ENCODE measurements at places on chromosomes 4 and X.

DNA sequence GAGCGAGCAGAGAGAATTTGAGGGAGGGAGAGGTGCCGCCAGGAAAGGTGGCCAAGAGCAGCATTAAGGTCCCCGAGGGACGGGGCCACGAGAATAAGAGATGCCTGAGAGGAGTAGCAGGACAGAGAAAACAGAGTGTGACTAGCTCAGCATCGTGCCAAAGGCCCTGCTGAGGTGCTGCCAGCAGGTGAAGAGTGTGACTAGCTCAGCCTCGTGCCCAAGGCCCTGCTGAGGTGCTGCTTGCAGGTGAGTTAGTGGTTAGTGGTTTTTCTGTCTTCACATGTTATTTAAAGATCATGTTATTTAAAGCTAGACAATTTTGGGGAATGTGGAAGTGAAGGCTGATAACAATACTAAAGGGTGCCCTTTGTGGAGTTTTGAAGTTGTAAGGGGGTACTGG is 464.5 kb upstream of the FAT1 start:
- DNase-seq, result no peak

DNA sequence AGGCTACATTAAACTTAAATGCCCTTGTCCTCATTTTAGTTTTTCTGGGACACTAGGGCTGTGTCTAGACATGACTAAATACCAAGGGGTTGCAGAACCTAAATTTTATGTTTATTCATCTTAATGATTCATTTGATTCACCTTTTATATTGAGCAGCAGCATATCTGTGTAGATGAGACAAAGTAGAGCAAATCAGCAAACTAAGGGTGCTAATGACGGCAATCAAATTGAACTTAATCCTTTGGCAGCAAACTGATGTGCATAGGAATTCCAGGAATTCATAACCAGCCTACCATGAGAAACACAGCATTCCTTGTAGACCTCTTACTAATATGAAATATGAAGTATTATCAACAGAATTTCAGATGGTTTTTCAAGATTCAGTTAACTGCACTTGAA is 25.1 kb downstream of the EPHA5 start:
- peak; percentile 68 for DNase-seq

GRCh38 chr4:79964400-79965211 is 108.4 kb downstream of the ANTXR2 start:
- no peak for DNase-seq

DNA sequence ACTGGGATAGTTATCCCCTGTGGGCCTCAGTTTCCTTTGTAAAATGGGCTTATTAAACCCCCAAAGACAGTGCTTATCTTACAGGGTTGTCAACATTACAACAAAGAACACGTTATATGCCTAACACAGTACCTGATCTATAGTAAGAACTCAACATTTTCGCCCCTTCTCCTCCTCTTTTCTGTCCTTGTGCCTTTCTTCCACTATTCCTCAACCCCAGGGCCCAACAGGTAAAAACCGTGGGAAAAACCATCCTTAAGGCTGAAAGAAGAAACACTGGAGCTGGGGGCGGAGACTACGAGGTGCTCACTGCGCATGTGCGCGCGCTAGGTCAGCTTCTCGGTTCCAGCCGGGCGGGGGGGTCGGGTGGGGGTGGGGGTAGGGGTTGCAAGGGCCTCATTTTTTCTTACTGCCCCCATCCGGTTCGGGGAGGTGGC is 426 bp upstream of the XIAP start:
- DNase-seq, result no peak

DNA sequence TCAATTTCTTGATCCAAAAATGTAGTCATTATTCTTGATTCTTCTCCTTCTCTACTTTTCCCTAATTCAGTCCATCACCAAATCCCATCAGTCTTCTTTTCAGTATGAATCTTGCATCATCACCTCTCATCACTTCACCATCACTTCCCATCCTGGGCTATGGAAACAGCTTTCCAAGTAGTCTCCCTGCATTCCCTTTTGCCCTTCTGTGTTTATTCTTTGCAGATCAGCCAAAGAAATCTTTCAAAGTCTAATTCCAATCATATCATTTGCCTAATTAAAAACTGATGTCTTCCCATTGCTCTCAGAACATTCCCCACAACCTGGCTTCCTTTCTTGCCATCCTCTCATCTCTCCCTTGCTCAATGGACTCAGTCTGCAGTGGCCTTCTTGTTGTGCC is 201.7 kb upstream of the ADAMTS3 start:
- DNase-seq, result no peak

- no peak for DNase-seq
Observed at GRCh38 chr4:154617820-154618317, 5.4 kb upstream of the FGG start.

GRCh38 chr4:87141428-87141827 is 79.0 kb downstream of the KLHL8 start:
- DNase-seq, result no peak

DNA sequence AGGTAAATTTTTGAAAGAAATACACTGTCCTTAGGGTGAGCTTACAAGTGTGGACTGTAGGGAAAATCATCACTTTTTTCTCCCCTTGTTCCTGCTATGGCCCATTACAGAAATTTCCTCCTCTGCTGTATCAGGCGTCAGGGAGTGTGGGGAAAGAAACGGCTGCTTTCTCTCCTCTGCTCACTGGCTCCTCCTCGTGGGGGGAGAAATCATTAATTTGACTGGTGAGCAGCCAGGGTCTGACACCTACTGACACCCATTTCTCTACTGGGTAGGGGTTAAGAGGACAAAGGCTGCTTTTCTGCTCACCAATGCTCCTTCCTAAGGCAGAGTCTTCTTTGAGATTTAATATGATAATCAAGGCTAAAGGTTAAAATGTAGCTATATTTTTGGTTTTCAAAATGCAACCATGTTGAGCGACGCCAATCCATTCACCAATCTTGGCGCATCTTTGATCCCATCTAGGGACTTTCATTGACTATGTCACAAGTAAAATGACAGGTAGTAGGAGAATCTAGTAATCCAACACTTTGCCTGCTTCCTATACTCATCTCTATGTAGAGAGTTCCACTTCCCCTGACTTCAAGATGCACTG is 25.1 kb downstream of the SETD7 start:
- DNase-seq, result peak; percentile 48

DNA sequence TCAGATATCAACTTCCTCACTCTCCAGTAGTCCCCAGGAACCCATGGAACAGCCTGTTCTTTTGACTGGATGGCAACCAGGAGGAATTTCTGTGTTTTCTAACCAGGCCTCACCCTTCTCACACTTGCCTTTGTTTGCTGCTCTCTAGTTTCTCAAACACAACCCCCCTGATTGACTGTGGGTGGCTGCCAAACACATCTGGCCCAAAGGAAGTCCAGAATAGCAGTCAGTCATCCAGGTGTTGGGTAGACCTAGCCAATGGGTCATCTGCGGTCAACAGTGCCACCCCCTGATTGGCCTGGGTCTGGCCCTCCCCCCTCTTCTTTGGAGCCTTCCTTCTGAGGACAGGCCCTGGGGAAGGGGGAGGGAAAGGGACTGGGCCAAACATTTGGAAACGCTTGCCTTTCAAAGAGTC is 53.7 kb downstream of the MSX1 start:
- no peak for DNase-seq

DNA sequence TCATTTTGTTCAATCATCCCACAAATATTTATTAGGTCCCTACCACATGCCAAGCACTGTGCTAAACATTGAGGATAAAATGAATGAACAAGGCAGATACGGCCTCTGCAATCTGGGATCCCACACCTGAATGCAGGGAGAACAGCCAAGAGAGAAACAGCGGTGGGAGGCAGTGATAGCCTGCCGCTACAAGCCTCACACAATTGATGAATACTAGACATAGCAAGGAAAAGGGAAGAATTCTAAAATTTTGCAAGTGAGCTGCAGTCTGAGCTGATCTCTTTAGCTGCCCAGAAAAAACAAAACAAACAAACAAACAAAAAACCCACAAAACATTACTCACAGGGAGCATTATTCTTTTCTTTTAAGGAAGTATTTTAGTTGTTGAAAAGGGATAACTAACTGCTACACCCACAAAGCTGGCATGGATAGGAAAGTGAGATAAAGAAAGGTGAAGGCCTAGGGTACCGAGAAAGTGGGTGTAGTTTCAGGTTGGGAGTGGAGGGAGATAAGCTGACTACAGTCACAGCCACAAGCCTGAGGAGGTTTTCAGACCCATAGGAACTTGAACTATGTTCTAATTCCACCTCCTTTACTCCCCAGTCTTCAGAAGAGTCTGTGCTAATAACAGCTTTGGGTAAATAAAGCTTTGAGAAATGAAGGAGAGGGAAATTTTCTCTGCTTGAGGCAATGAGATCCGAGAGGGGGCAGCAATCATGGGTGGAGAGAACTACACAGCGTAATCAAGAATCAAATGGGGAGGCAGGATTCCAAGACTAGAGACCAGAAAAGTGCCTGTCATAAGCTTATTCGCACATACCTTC is 85.4 kb downstream of the SH3RF1 start:
- DNase-seq, result no peak

- no peak for DNase-seq
Observed at GRCh38 chr4:3243136-3243780, 5.7 kb upstream of the MSANTD1 start.

DNA sequence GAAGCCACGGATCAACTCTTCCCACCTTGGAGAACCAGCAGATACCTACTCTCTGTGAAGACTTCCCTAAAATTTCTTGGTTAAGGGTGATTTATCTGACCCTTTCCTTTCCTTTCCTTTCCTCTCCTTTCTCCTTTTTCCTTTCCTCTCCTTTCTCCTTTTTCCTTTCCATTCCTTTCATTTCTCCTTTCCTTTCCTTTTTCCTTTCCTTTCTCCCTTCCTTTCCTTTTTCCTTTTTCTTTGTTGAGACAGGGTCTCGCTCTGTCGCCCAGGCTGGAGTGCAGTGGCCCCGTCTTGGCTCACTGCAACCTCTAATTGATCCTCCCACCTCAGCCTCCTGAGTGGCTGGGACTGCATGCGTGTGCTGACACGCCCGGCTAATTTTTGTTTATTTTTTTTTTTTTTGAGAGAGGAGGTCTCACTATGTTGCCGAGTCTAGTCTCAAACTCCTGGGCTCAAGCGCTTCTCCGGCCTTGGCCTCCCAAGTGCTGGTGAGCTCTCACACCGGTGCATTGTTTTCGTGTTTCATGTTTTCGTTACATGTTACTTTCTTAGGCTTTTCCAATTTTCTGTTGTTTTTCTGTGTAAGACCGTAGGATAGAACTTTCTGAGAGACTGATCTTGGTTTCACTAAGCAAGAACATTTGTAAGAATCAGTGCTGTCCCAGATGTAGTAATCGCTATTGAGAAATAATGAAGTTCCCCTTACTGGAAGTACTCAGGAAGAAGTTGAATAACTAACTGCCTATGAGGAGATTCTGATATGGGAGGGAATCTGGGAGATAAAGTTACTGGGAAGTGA is 2.0 kb downstream of the TMEM165 start:
- DNase-seq, result no peak

- no peak for DNase-seq
Observed at GRCh38 chr4:142818031-142818430, 28.1 kb downstream of the INPP4B start.

DNA sequence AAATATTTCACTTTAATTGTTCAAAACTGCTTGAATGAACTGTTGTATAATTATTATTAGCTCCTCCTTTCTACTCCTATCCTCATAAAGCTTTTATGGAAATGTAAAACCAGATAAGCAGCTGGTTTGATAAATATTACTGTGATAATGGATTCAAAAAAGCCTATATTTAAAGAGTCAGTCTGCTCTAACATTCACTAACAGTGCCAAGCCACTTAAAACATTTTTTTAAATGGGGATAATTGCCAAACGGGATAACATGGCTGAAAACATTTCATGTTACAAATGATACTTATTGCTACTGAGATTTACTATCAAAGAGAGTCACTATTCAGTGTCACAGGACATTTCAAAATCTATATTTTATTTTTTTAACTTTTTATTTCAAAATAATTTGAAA is 17.4 kb downstream of the ARHGAP24 start:
- no peak for DNase-seq

- no peak for DNase-seq
Observed at GRCh38 chr4:2075171-2075986, 16.3 kb downstream of the NAT8L start.

DNA sequence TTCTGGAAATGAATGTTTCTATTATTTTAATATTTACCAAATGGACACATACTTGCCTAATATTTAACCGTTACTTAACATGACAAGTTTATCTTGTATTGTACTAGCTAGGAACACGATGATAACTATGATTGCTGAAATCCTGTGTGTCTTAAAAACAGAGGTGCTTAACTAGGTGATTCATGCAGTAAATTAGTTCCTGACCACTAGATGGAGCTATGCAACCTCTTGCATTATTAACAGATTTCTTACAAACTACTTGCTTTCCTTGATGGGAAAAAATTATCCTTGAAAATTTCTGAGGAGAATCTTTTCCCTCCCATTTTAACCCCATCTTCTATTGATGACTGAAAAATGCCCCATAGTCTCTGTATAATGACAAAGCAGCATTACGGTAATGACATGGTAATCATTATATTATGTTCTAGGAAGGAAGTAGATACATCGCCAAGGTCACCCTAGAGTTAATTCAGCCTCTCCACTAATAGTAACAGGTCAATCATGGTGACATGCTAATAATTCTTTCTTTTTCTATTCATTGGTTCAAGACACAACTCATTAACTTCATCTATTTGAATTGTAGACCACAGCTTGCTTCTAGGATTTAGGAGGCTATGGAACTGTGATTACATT is 844.2 kb downstream of the RAPGEF2 start:
- DNase-seq, result peak; percentile 57

DNA sequence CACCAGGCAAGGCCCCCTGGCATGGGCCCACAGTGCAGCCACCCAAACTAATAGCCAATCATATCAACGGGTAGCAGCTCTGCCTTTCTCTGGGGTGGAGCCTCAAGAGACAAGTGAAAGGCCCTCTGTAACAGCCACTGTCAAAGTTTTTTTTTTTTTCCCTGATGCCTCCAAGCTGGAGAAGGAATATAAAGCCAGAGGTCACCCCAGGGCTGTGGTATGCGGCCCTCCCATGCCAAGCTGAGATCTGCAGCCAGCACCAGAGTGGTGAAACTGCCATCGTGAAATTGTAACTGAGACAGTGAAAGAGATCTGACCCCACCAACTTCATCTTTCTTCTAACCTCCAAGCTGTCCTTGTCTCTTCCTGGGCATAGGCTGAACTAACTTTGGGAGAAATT is 407.0 kb downstream of the KLHL4 start:
- DNase-seq, result no peak

- DNase-seq, result no peak
Observed at GRCh38 chrX:20267931-20268701, 1.4 kb upstream of the RPS6KA3 start.

GRCh38 chr4:189784651-189785050 is 156.0 kb upstream of the FRG1 start:
- DNase-seq, result no peak

DNA sequence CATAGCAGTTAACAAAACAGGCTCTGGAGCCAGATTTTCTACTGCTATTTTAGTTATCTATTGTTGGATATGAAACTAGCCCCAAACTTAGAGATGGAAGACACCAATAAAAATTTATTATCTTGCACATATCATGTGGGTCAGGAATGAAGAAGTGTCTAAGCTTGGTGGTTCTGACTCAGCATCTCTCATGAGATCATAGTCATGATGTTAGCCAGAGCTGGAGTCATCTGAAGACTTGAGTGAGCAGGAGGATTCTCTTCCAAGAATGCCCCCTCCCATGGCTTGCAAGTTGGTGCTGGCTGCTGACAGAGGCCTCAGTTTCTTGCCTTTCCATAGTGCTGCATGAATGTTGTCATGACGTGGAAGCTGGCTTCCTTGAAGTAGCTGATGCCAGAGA is 68.2 kb upstream of the TAPT1 start:
- no peak for DNase-seq
